Spleen (tissue), 13 donors: ENCODE measurements at places on chromosomes 3 and 15.

DNA sequence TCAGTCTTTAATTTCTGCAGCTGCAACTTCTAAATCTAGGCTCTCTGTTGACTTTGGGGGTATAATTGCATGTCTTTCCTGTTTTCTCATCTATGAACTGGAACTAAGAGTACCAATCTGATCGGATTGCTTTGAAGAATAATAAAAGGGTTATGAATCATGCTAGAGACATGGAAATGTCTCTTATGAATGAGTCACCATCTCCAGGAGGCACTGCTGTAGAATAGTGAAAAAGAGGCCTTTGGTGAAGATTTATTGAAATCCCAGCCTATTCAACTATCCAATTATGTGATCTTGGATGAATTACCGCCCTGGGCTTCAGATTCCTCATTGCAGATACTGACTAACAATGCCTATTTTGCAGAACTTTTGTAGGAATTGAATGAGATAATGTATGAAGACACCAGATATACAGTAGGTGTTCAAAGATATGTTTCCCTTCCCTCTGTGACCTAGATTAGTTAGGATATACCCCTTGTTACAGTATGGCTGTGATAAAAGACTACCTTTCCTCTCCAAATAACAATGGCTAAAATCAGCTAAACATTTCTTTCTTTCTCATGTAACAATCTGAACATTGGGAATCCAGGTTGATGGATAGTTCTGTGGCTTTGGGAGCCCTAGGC, 11.5 kb upstream of the CMTM8 start:
- H3K4me3 ChIP-seq = no peak overlapping the region
- no peak overlapping the region for H3K27ac ChIP-seq
- no peaks in the 10 kb centered on the region for H3K4me1 ChIP-seq
- no peaks in the 10 kb centered on the region for H3K36me3 ChIP-seq

GRCh38 chr3:66195347-66195783, 25.4 kb upstream of the SLC25A26 start:
- H3K4me3 ChIP-seq = peak overlapping the region; percentile 44
- H3K4me1 ChIP-seq = no peaks in the 10 kb centered on the region
- H3K36me3 ChIP-seq = no peaks in the 10 kb centered on the region
- H3K27ac ChIP-seq = no peak overlapping the region

- H3K36me3 ChIP-seq = no peaks in the 10 kb centered on the region
- no peaks in the 10 kb centered on the region for H3K27me3 ChIP-seq
- H3K27ac ChIP-seq = no peak overlapping the region
- DNase-seq = no peak
- H3K4me1 ChIP-seq = no peaks in the 10 kb centered on the region
Observed at GRCh38 chr15:95549168-95549738, 781.2 kb upstream of the NR2F2 start.

- peak within 1 kb of the TSS; percentile 39 for H3K4me3 ChIP-seq
- H3K27me3 ChIP-seq = no peaks in the 10 kb centered on the region
- H3K27ac ChIP-seq = peak within 1 kb of the TSS; percentile 74
- H3K36me3 ChIP-seq = peaks cover 4% of the 10 kb centered on the region
- H3K4me1 ChIP-seq = peaks cover 31% of the 10 kb centered on the region
- DNase-seq = peak; percentile 96
Observed at GRCh38 chr3:49903451-49904424, at the start of gene MST1R. MST1R (minus strand) TSS chr3:49903873; CDS start chr3:49903609, 264 bp downstream.

DNA sequence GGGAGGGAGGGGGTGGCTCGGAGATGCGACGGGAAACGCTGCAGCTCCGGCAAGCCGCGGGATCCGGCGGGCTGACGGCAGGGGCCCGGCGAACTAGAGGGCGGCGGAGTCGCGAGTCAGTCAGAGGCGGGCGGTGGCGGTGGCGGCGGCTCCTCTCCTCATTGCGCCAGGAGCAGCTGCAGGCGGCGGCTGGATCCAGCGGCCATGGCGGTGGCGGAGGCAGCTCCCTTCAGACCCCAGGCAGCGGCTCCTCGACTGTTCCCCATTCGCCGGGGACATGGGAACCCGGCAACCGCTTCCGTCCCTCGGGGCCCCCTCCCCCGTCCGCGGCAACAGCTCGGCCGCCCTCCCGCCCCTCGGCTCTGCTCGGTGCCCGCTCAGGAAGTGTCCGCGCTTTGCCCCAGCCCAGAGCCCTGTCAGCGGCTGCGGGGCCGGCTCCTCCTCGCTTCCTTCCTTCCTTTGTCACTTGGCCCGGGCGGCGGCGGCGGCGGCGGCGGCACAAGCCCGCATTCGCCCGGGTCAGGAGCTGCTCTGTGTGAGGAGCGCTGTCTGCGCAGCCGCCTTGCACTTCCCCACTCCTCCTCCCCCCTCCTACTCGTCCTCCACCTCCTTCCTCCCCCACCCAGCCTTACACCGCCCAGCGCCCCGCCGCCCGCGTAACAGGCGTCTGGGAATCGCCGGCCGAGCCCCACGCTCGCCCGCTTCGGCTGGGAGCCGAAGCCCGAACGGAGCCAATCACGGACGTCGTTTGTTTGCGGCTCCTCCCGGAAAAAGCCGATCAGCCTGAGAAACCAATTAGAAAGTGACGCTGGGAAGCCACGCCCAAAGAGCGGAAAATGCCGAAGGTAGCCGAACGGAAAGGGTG, at the start of gene GSK3B:
GSK3B (minus strand) TSS at position 537 of the 865 bp plus-strand sequence. CDS start 1,013 bp downstream, outside the sequence.
- H3K27me3 ChIP-seq = no peaks in the 10 kb centered on the region
- H3K4me1 ChIP-seq = peaks cover 46% of the 10 kb centered on the region
- peak within 1 kb of the TSS; percentile 85 for H3K4me3 ChIP-seq
- H3K36me3 ChIP-seq = no peaks in the 10 kb centered on the region
- peak; percentile 99 for DNase-seq
